Skeletal muscle tissue (tissue), 5 donors: ENCODE measurements at places on chromosomes 6 and 20. TPM values are rescaled to one million over a fixed set of nuclear protein-coding genes. Genes with fewer than 3 reads are reported as not detected.

The EPPIN gene
- not detected for total RNA-seq

The BMP7 gene
- total RNA-seq: 3.7 TPM

The BPIFB2 gene
- not detected for total RNA-seq

The PCMTD2 gene
- total RNA-seq: 36.5 TPM

The C20orf144 gene
- not detected for total RNA-seq

The KIF6 gene
- total RNA-seq: 1.0 TPM

The MATN4 gene
- 0.52 TPM for total RNA-seq

The BEND6 gene
- total RNA-seq: not detected

The OR12D3 gene
- total RNA-seq: not detected

The LY6G6F gene
- not detected for total RNA-seq

The SLC22A3 gene
- total RNA-seq: 8.4 TPM

The SPATS1 gene
- not detected for total RNA-seq

The PRSS35 gene
- 29.7 TPM for total RNA-seq

The SGK2 gene
- total RNA-seq: 1.0 TPM

The C6orf141 gene
- 2.1 TPM for total RNA-seq

The EYA2 gene
- 1.0 TPM for total RNA-seq

The SDHAF4 gene
- 11.0 TPM for total RNA-seq

The ENPP1 gene
- total RNA-seq: 17.7 TPM

The CNKSR3 gene
- total RNA-seq: 3.7 TPM

The GSTA3 gene
- total RNA-seq: not detected

The FAM184A gene
- total RNA-seq: 10.4 TPM

The STK38 gene
- 16.2 TPM for total RNA-seq

The FAM135A gene
- 41.8 TPM for total RNA-seq

The ERVFRD-1 gene
- not detected for total RNA-seq

The NR2E1 gene
- total RNA-seq: not detected

The KIAA1755 gene
- 3.7 TPM for total RNA-seq

The PRPF6 gene
- 55.8 TPM for total RNA-seq

The OXT gene
- not detected for total RNA-seq

The ASIP gene
- 1.0 TPM for total RNA-seq

The DDO gene
- 4.7 TPM for total RNA-seq

The SLC44A4 gene
- total RNA-seq: 0.52 TPM

The SKIC2 gene
- total RNA-seq: 25.1 TPM

The MICB gene
- total RNA-seq: 0.52 TPM

The MLN gene
- total RNA-seq: not detected

The MMP24 gene
- under 0.01 TPM for total RNA-seq

The HIVEP2 gene
- 17.7 TPM for total RNA-seq
